ENCODE measurements at places on chromosomes 2 and 18.

DNA sequence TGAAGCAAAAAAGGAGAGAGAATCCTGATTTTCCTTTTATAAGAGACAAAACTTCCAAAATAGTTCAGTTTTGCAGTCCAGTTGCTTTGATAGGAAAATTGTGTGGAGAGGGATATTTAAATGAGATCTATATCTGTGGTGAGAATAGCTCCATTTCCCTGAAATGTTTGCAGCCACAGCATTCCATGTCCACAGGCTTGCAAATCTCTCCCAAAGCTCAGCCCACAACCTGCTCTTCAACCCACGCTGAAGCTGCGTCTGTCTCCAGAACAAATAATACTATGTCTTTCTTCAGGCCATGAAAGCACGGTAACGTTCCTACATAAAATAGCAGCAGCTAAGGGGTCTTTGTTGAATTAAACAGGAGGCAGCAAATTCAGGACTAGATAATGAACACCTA is 31.8 kb downstream of the TMEM17 start:
- DNase-seq = no peak

GRCh38 chr2:218294430-218295022 is 2.2 kb upstream of the TMBIM1 start:
- DNase-seq = no peak

GRCh38 chr2:149055751-149056150 is 17.3 kb downstream of the LYPD6B start:
- DNase-seq = no peak

GRCh38 chr2:67260343-67261277 is 136.5 kb upstream of the ETAA1 start:
- DNase-seq = peak; percentile 97
